Gastroesophageal sphincter (tissue), 4 donors: ENCODE measurements at places on chromosomes 5 and 9. TPM values are rescaled to one million over a fixed set of nuclear protein-coding genes. Genes with fewer than 3 reads are reported as not detected.

- peak; percentile 44 for ATAC-seq
Measured at GRCh38 chr9:120941046-120941770, 14.6 kb upstream of the TRAF1 start.

DNA sequence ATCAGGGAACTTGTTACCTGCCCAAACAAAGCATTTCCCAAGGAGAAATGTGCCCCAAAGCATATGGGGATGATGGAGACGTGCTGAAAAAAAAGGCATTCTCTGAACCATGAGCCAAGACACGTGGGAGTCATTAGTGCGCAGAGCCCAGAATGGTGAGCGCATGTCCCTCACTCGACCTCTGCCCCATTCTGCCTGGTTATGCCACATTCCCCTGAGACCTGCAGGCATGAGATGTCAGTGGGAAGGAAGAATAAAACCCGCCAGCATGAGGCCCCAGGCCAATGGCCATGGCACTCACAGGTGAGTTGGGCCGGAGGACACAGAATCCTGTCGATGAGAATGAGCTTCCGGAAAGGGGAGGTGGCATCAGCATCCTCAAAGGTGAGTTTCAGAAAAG, 228.9 kb downstream of the CDK5RAP2 start:
- ATAC-seq, result no peak

DNA sequence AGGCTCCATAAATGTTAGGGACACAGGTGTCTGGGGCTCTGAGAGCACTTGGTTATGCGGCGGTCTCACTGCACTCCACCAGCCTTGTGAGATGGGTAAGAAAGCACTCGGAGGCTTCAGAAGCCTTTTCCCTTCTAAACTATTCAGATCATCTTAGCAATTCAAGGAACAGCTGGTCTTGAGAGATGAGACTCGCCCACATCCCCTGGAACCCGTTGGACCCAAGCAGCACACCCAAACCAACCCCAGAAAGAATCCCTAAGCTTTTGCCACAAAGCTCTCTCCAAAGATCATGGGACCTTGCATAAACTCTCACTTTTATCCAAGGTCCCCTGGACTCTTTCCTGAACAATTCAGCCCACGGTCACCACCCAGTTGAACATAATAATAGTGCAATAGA, 90.2 kb downstream of the RAPGEF1 start:
- ATAC-seq, result no peak

DNA sequence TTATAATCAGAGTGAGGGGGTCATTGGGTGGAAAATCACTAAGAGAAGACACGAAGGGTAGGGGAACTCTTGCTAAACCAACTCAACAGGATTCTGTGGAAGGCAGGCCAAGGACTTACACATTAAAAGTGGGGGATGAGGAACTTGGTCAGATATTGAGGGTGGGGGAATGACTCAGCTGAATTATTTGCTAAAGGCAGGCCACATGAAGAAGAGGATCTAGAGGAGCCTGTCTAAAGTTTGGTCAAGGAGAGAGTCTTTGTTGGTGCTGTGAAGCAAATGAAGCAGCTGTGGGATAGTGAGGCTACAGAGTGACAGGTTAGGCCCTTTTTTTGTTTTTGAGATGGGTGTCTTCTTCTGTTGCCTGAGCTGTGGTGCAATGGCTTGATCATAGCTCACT, 63.9 kb upstream of the SPRY4 start:
- ATAC-seq, result no peak

DNA sequence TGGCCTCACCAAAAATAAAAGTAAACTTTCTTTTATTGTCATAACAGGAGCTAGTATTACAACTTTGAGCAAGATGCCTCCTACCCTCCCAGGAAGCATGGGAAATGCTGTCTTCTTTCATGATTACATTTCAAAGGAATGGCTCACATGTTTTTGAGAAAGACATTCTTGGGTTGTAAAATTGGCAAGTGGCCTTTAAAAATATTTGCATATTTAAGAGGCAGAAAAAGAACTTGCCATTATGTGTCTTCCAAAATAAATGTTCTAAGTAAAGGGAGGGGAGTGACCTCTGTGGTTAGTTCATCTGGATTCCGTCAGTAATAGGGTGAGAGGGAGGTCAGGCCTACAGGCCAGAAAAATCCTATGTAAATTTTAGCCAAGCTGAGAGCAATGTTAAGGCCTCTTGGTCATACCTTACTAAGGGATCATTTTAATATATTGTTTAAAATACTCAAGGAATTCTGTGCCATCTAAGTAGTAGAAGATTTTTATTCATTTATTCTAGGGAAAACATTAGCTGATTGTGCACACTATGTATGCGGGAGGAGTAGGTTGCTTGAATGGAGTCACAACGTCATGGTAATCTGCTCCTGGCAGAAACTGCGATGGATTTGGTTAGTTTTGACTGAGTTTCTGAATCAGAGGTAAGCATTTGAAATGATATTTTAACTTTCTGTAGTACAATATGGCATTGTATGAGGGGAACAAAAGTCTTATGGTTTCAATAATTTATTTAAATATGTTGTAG, 1485.7 kb upstream of the CDH9 start:
- no peak for ATAC-seq

DNA sequence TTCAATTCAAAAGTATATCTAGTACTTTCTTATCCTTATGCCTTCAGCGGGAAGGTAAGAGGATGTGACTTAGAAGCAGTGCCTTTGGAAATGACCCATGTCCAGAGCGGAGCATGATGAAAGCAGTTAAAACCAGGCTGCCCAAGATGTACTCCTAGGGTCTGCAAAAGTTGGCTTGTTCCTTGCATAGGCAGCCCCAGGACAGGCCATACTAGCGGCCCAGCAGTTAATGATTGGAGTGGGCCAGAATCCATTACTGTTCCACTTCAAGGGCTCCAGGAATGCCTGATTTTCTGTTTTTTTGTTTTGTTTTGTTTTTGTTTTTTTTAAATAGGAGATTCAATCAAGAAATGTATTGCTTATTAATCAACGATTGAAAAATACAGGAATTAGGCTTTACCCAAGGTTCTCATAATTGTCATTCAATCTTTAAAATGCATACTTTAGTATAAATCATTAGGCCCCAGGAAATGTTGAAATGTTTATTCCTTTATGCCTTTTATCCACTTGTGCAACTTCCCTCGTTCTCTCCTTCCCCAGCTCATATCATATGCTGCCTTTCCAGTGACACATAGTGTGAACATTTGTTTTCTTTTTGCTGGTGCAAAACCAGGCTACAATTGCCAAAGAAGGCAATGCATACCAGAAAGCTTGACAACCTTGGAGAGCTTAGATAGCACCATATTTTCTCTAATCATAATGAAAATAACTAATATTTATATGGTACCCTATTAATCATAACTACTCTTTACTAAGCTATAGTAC, 190.8 kb downstream of the ARHGEF28 start:
- no peak for ATAC-seq

DNA sequence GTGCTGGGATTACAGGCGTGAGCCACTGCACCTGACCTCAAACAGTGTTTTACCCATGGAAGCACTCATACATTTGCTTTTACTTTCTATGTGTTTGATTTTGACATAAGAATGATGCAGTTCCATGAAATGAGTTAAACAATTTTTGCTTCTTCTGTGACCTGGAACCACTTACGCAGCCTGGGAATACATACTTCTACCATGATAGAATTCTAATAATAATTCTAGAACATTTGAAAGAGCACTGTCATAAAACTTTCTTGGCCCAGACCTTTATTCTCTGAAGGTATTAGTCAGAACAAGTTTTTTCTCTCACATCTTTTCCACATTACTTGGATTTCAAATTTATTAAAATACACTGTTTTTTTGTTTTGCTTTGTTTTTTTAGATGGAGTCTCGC, 25.3 kb upstream of the COL5A1 start:
- ATAC-seq, result no peak

GRCh38 chr5:21806271-21806670, 1046.9 kb downstream of the CDH12 start:
- no peak for ATAC-seq

- no peak for ATAC-seq
Measured at GRCh38 chr5:582936-583635, 29.1 kb upstream of the CEP72 start.

DNA sequence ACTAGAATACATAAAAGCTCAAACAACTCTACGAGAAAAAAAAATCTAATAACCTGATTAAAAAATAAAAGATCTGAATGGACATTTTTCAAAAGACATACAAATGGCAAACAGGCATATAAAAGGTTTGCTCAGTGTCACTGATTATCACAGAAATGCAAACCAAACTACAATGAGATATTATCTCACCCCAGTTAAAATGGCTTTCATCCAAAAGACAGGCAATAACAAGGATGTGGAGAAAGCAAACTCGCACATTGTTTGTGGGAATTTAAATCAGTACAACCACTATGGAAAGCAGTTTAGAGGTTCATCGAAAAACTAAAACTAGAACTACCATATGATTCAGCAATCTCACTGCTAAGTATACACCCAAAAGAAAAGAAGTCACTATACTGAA, 20.8 kb downstream of the UGT3A2 start:
- no peak for ATAC-seq

GRCh38 chr9:131959056-131959455, 120.6 kb downstream of the MED27 start:
- no peak for ATAC-seq

- ATAC-seq, result no peak
Measured at GRCh38 chr9:93479726-93480125, 26.3 kb upstream of the FAM120AOS start.

DNA sequence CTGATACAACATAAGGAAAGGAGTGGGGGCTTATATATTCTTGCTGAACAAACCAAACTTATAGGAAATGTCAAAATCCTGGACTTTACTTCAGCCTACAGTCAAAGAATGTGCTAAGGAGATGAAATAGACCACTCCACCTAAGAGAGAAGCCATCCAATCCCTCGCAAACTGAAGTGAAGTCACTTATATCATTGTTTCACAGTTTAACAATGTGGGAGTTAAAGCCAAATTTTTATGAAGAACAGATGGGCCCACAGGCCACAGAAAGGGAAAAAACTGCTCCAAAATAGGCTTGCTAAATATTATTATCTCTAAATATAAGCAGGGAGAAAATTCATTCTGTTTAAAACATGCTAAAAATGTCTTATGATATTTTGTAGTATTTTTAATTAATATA, 233.3 kb downstream of the GAS1 start:
- no peak for ATAC-seq

DNA sequence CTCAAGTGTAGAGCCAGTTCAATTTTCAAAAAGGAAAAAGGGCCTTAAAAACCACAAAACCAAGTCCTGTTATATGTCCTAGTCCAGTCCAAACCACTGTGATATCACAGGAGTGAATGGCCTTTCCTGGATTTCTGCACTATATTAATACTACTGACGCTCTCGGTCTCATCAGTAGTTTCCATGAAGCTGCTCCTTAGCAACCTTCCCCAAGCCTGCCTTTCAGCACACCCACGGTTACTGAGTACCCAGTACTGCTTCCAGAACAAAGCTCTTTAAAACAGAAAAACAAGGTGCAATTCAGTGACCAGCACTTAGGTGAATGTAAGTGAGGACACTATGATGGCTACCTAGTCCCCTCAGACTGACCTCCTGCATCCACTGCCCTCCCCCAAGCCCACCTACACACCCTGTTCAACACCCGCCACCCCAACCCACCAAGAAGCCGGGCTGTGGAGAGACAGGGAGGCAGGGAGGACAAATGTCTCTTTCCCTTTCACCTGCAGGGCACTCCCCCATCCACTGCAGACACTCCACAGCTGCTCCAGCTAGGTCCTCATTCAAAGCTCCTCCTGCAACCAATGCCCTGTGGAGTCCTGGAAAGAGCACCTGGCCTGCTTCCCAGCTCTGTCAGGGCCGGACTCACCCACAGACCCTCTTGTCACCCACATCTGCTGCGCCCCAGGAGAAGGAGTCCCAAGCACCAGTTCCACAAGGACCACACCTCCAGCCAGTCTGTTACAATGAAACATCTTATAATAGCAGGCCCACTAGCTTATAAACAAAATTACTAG, 25.9 kb downstream of the PSMB7 start:
- ATAC-seq, result no peak

DNA sequence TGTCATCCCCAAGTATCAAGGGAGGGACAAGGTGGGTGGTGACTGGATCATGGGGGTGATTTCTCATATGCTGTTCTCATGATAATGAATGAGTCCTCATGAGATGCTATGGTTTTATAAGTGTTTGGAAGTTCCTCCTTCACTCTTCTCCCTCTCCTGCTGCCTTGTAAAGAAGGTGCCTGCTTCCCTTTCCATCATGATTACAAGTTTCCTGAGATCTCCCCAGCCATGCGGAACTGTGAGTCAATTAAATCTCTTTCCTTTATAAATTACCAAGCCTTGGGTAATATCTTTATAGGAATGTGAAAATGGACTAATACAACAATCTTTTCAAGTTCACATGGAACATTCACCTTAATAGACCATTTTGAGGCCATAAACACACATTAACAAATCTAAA, 21.5 kb upstream of the DOCK2 start:
- ATAC-seq, result no peak

DNA sequence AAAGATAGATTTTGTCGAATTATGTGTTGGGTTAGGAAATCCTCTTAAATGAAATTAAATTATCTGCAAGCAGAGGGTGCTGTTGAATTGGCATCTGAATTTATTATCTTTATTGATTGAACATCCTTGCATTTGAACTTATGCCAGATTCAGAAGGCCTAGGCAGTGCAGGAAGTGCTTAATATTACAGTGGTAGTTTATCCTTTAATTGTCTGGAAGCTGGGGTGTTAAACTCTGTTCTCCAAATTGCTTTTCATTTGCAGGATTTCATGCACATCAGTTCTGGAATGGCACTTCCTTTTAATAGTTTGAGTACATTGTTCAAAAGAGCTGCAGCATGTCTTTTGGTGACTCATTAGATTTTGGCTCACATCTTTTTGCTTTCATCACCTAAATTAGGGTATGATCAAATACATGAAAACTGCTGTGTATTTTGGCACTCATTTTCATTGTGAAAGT, 186.3 kb downstream of the KDM4C start:
- ATAC-seq, result peak; percentile 28

DNA sequence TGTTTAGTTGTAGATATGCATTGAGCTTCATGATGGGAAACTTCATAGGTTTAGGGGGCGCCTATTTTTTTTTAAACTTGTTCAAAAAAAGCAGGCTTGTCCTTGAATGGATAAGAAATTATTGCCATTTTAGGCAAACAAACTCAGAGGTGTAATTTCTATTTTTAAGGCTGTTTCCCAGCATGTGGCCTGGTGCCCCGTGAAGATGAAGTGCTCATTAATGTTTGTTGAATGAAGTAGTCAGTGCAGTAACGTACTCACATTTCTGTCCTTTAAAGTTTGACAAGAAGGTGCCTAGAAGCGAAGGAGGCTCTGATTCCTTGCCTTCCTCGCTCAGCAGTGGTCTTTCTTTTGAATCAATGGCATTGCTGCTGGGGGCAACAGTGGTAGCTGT, 54.3 kb downstream of the ZNF618 start:
- ATAC-seq, result no peak

GRCh38 chr9:101957705-101958104, 219.3 kb upstream of the GRIN3A start:
- ATAC-seq, result no peak

GRCh38 chr9:76796296-76796695, 32.1 kb downstream of the PCA3 start:
- no peak for ATAC-seq

- ATAC-seq, result no peak
Measured at GRCh38 chr5:9361835-9362234, 184.0 kb downstream of the SEMA5A start.

Gene ADCY2
- total RNA-seq, result 6.6 TPM

Gene SLC36A2
- not detected for total RNA-seq

Gene RAB24
- 25.5 TPM for total RNA-seq

Gene BHMT
- total RNA-seq, result 1.9 TPM

Gene DAB2IP
- 52.4 TPM for total RNA-seq

Gene TLR4
- total RNA-seq, result 9.8 TPM

Gene MARCHF11
- not detected for total RNA-seq

Gene ENTREP1
- total RNA-seq, result 29.3 TPM

Gene CDC42SE2
- 25.2 TPM for total RNA-seq

Gene RETREG1
- total RNA-seq, result 14.0 TPM

Gene IGFBPL1
- 2.6 TPM for total RNA-seq

Gene ENHO
- total RNA-seq, result 1.1 TPM

Gene IL7R
- 2.7 TPM for total RNA-seq
